ENCODE measurements at places on chromosomes 12 and 14.
A peak's percentile ranks its signal among the peaks of the same experiment; 100 is the strongest.

DNA sequence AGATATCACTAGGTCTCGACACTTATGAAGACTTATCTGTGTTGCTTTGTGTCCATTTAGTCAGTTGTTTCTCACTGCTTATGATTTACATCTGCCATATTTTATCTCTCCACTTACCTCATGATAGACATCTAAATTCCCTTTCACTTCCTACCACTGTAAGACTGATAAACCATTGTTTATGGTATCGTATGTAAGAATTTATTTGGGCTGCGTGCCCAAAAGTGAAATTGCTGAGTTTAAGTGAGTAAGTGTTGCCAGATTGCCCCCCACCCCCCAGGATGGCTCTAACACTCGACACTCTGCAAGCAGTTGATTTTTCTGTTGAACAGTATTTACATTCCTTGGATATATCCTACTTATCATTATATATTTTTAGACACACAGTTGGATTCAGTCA, 69.9 kb upstream of the MON2 start:
- H3K36me3 ChIP-seq: peaks cover 33% of the 10 kb centered on the region
- H3K4me3 ChIP-seq: no peak overlapping the region
- H3K4me1 ChIP-seq: peaks cover 2% of the 10 kb centered on the region
- no peak for DNase-seq
- no peaks in the 10 kb centered on the region for H3K27me3 ChIP-seq
- no peak overlapping the region for H3K27ac ChIP-seq

GRCh38 chr12:122974892-122975789, at the start of gene OGFOD2:
OGFOD2 (plus strand) TSS chr12:122975244; CDS start chr12:122975252, 8 bp downstream.
- H3K27me3 ChIP-seq: no peaks in the 10 kb centered on the region
- peak; percentile 90 for DNase-seq
- peak within 1 kb of the TSS; percentile 98 for H3K4me3 ChIP-seq
- H3K4me1 ChIP-seq: peaks cover 37% of the 10 kb centered on the region
- H3K36me3 ChIP-seq: peaks cover 4% of the 10 kb centered on the region

DNA sequence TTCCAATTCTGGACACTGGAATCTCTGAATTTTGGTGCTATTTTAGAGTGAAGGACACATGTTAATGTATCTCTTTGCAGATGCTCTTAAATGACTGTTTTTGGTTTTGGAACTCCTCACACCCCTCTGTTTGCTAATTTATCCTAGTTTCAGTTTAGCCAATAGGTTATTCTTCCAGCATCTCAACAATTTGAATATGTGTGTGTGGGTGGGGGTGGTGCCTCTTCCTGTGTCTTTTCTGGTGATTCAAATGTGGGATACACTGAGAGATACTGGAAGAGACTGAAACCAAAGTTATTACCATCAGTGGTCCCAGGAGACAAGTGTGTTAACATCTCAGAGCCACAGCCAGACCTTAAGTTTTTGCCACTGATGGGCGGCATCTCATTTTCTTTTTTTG, 1317.4 kb upstream of the TMEM132C start:
- H3K4me1 ChIP-seq: no peaks in the 10 kb centered on the region
- no peak overlapping the region for H3K27ac ChIP-seq
- H3K4me3 ChIP-seq: no peak overlapping the region
- no peak for DNase-seq

GRCh38 chr14:35337269-35338255, 45.4 kb downstream of the PSMA6 start:
- DNase-seq: no peak
- H3K27ac ChIP-seq: no peak overlapping the region
- no peak overlapping the region for H3K4me3 ChIP-seq
- H3K27me3 ChIP-seq: no peaks in the 10 kb centered on the region

DNA sequence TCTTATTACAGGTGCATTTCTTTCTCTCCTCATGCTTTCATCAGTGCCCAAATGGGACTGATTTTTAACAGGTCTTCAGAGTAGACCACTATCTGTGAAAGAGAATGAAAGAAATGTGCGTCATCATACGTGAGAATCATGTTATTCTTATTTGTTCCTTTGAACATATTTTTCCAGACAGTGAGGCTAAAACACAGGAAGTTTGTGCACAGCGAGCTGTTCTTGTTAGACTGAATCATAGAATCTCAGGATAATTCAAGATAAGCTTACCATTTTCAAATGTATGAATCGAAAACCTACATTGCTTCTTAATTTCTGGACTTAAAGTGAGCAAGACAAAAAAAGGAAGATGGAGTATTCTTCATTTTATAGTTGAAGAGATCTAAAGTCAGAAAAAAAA, 383.1 kb downstream of the EGLN3 start:
- no peaks in the 10 kb centered on the region for H3K27me3 ChIP-seq
- no peak for DNase-seq
- no peak overlapping the region for H3K4me3 ChIP-seq
- H3K36me3 ChIP-seq: no peaks in the 10 kb centered on the region

GRCh38 chr14:96559571-96559970, 57.4 kb downstream of the PAPOLA start:
- no peaks in the 10 kb centered on the region for H3K4me1 ChIP-seq
- H3K27me3 ChIP-seq: no peaks in the 10 kb centered on the region
- H3K36me3 ChIP-seq: peaks cover 39% of the 10 kb centered on the region
- H3K27ac ChIP-seq: no peak overlapping the region
- H3K4me3 ChIP-seq: no peak overlapping the region
- no peak for DNase-seq

DNA sequence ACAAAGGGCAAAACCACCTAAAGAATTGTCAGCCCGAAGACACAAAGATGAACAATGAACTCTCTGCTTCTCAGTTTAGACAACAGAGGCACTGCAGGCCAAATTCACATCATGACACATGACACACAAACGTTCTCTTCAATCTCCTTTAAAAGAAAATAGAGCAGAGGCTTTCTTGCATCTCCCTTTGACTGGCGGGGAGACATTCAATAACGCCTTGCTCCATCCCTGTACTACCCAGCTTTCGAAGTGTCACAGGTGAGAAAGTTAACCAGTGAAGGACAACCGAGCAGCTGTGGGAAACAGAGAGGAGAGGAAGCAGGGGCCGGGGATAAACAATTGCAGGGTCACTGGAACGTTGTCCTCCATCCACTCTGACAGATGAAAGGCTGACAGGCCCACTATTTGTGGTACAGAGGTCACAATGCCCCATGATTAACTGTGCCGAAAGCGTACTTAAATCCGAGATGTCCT, 130.8 kb downstream of the PHLDA1 start:
- no peaks in the 10 kb centered on the region for H3K4me1 ChIP-seq
- H3K27me3 ChIP-seq: peaks cover 26% of the 10 kb centered on the region
- no peak overlapping the region for H3K27ac ChIP-seq
- DNase-seq: no peak
- H3K4me3 ChIP-seq: no peak overlapping the region

GRCh38 chr12:114838480-114838879, 154.5 kb upstream of the TBX3 start:
- H3K27ac ChIP-seq: no peak overlapping the region
- H3K4me1 ChIP-seq: no peaks in the 10 kb centered on the region
- no peaks in the 10 kb centered on the region for H3K27me3 ChIP-seq
- DNase-seq: no peak

- H3K36me3 ChIP-seq: peaks cover 30% of the 10 kb centered on the region
- DNase-seq: no peak
- H3K27ac ChIP-seq: peak overlapping the region; percentile 51
- H3K27me3 ChIP-seq: no peaks in the 10 kb centered on the region
- no peak overlapping the region for H3K4me3 ChIP-seq
Observed at GRCh38 chr14:75011356-75011994, 8.8 kb downstream of the EIF2B2 start.

- no peaks in the 10 kb centered on the region for H3K27me3 ChIP-seq
- no peaks in the 10 kb centered on the region for H3K4me1 ChIP-seq
- no peak overlapping the region for H3K27ac ChIP-seq
- no peaks in the 10 kb centered on the region for H3K36me3 ChIP-seq
- no peak overlapping the region for H3K4me3 ChIP-seq
Observed at GRCh38 chr12:70994217-70994788, 73.8 kb upstream of the PTPRR start.

DNA sequence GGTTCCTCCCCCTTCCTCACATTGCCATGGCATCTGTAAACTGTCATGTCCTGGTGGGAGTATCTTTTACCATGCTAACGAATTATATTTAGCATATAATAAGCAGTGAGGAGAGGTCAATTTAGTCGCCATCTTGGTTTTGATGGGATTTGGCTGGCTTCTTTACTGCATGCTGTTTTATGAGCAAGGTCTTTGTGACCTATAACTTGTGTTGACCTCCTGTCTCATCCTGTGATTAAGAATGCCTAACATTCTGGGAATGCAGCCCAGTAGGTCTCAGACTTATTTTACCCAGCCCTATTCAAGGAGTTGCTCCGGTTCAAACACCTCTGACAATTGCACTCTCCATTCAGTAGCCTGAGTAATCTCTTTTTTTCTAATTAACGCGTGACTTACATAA, 2.1 kb upstream of the EIF4B start:
- H3K36me3 ChIP-seq: peaks cover 20% of the 10 kb centered on the region
- peaks cover 14% of the 10 kb centered on the region for H3K27me3 ChIP-seq
- DNase-seq: no peak
- H3K27ac ChIP-seq: no peak overlapping the region
- peak overlapping the region; percentile 17 for H3K4me3 ChIP-seq
- H3K4me1 ChIP-seq: peaks cover 14% of the 10 kb centered on the region

DNA sequence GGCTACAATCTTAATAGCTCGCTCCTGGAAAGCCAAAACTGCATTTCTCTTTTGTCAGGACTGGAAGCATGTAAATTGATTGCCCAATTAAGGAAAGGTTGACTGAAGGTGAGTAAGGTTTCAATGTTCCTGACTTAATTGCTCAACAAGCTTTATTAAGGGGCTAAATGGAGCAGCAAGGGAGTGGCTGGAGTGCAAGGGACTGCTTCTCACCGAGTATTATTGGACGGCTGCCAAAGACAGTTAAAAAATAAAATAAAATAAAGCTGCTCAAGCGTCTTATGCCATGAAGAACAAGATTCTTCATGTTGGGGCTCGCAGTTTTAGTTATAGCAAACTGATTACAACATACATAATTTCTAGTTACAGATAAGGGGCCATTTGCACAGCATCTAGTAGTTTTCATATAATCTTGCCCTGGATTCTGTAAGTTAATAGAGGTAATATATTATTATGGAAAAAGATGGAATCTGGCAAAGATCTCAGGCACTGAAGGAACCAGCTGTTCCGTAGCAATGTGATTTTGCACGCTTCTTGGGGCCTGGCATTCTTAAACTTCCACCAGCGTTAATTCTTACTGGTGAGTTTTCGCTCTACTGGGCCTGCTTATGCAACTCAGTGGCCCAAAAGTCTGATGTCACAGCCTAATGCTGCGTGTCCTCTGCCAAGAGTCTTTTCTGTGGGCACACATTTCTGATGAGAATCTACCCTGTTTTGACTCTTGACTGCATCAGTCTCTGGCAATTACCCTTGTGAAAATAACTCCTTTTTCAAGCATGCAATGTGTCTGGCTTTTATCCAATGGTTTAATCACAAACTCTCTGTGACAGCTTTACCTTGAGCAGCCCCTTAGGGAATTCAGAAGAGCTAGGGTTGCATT, 108.5 kb downstream of the SLC38A1 start:
- H3K27me3 ChIP-seq: no peaks in the 10 kb centered on the region
- peaks cover 54% of the 10 kb centered on the region for H3K4me1 ChIP-seq
- DNase-seq: no peak
- peaks cover 13% of the 10 kb centered on the region for H3K36me3 ChIP-seq

DNA sequence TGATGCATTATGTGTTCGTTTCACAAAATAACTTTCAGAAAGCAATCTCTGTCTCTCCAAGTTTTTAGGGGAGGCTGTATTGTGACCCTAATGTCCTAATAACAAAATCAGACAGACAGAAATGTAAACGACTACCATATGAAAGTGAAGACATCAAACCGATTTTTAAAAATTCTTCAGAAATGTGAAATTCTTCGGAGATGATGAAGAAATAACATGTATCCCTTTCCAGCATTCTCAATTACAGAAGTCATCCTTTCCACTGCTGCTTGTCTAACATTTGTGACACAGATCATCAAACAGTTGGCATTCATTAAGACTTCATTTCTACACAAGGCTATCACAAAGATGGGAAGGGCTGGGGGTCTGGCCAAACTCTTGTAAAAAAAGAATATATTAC, 41.0 kb downstream of the DMAC2L start:
- no peaks in the 10 kb centered on the region for H3K4me1 ChIP-seq
- no peak overlapping the region for H3K27ac ChIP-seq
- no peaks in the 10 kb centered on the region for H3K27me3 ChIP-seq
- H3K4me3 ChIP-seq: no peak overlapping the region

DNA sequence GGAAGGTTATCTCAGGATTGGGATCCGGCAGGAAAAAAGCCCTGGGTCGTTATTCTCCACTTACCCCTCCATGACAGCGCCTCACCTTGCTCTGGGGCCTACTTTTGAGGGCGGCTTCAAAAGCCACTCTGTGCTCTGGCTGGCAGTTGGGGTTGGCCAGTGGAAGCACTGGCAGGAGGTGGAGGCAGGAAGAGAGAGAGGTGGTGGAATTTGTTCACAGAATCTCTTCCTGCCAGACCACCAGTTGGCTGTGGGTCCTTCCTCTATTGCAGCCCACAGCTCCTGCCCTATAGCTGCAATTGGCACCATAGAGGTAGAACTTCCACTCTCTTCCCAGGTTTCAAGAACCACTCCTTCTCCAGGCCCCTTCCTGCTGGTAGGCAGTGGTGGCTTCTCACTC, 32.7 kb upstream of the SDR39U1 start:
- H3K4me3 ChIP-seq: no peak overlapping the region
- no peak overlapping the region for H3K27ac ChIP-seq
- H3K36me3 ChIP-seq: peaks cover 19% of the 10 kb centered on the region
- no peak for DNase-seq
- peaks cover 2% of the 10 kb centered on the region for H3K4me1 ChIP-seq

GRCh38 chr12:56878010-56878339, 56.2 kb downstream of the SDR9C7 start:
- no peaks in the 10 kb centered on the region for H3K4me1 ChIP-seq
- H3K27ac ChIP-seq: no peak overlapping the region
- peaks cover 3% of the 10 kb centered on the region for H3K36me3 ChIP-seq
- no peak overlapping the region for H3K4me3 ChIP-seq
- peaks cover 23% of the 10 kb centered on the region for H3K27me3 ChIP-seq

DNA sequence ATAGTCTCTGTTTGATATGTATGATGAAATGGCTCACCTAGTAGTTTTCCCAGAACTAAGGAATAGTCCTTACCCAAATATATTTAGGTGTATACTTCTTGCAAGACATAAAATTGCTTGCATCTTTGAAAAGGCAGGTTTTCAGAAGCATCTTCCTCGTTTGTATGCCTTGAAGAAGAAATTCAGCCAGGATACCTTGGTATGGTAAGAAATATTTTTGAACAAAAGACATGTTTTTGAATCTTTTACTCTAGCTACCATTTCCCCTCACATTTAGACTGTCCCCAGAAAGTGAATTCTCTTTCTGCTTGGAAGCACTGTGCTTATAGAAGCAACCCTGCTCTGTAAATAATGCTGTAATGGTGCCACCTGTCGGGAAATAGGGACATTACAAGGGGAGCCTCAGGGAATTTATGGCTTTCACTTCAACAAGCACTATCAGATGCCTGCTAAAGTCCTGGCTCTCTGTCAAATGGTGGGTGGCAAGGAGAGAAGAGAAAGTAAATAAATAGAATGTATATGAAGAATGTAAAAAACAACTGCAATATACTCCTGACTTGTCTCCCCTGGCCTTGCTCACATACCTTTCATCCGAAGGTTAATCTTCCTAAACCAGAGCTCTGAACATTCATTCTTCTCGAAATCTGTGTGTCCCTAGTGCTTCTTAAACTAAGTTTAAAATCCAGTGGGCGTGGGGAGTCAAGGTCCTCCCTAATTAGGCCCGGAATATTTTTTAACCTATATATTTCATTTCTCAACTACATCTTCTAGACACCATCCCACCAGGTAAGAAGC, 6.1 kb downstream of the CCDC184 start:
- DNase-seq: peak; percentile 45
- peaks cover 41% of the 10 kb centered on the region for H3K27me3 ChIP-seq
- H3K36me3 ChIP-seq: peaks cover 3% of the 10 kb centered on the region
- no peak overlapping the region for H3K4me3 ChIP-seq
